Daoy (cell line): ENCODE measurements at places on chromosomes 7 and 10.

DNA sequence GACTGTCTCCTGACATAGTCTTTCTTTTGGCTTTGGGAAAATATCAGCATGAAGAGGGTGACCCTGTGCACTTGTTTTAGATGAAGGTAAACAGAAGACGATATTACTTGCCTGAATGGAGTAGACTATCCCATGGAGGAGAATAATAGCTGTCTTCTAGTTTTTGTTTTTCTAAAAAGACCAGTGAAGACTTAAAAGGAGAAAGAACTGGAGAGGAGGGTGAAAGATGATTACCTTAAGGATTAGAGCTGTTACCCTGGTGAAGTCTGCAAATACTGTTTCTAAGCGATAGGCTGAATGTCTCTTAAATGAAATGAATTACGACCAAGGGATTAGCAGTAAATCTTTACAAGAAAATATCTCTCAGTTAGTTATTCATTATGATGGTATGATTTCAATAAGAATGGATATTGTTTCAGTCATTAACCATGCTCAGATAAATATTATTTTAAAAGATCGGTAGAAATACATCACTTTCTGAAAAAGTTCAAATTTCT is 255.6 kb upstream of the FERD3L start:
- DNase-seq, result no peak

- DNase-seq, result no peak
Measured at GRCh38 chr7:13982940-13983677, 6.4 kb downstream of the ETV1 start.

GRCh38 chr10:63866075-63866746 is 345.0 kb downstream of the REEP3 start:
- peak; percentile 7 for DNase-seq

DNA sequence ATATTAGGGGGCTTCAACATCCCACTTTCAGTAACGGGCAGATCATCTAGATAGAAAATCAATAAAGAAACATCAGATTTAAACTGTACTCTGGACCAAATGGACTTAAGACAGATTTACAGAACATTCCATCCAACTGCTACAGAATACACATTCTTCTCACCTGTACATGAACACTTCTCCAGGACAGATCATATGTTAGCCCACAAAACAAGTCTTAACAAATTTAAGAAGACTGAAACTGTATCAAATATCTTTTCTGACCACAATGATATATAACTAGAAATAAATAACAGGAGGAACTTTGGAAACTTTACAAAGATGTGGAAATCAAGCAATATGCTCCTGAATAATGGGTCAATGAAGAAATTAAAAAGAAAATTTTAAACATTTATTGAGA is 86.7 kb downstream of the MICU1 start:
- no peak for DNase-seq

- peak; percentile 33 for DNase-seq
Measured at GRCh38 chr10:104274762-104275721, 6.1 kb downstream of the GSTO2 start.

DNA sequence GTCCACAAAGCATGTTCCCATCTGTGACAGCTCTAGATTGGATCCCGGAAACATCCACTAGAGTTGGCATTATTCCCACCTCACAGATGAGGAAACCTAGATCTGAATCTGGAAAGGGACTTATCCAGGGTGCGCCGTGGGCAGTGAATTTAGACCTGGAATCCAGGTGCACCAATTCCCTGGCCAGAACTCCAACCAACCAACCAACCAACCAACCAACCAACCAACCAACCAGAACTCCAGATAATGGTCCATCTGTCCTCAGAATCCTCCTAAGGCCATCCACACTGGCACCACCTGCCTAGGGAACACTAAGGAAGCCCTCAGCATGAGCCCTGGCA is 42.0 kb upstream of the ZMIZ1 start:
- no peak for DNase-seq

- no peak for DNase-seq
Measured at GRCh38 chr7:85573844-85574243, 387.0 kb upstream of the SEMA3D start.
